Dorsolateral prefrontal cortex (tissue), 122 donors: ENCODE measurements at places on chromosomes 2 and 18. TPM values are rescaled to one million over a fixed set of nuclear protein-coding genes. Genes with fewer than 3 reads are reported as not detected.

The BCL11A gene
- total RNA-seq: 81.3 TPM

The NT5C1B gene
- total RNA-seq: not detected

The CCDC74B gene
- total RNA-seq: 5.6 TPM

The INPP5D gene
- 19.3 TPM for total RNA-seq

The MERTK gene
- total RNA-seq: 30.8 TPM

The HAAO gene
- total RNA-seq: 1.6 TPM

The NCKAP5 gene
- total RNA-seq: 31.1 TPM
